Muscle of leg (tissue), 16 donors: ENCODE measurements at places on chromosomes 5 and 9. TPM values are rescaled to one million over a fixed set of nuclear protein-coding genes. Genes with fewer than 3 reads are reported as not detected.

DNA sequence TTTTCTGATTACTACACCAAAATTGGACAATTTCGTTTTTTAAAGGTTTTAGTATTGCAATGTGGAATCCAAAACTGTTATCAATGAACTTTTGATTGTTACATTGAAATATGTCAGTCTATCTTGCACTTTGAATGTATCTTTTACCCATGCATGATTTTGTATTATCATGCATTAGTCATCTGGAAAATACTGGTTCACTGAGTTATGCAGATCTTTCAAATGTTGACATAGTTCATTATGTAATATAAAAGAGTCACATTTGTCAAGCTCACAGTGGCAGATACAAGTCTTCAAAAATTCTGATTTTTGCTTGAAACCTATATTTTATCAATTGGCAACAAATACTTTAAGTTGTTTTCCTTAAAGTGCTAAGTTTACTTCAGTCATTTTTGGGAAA lies 85.2 kb downstream of the NR3C1 start:
- no peak overlapping the region for H3K4me3 ChIP-seq
- H3K27ac ChIP-seq: no peak overlapping the region
- H3K36me3 ChIP-seq: peaks cover 5% of the 10 kb centered on the region
- peaks cover 4% of the 10 kb centered on the region for H3K4me1 ChIP-seq
- H3K27me3 ChIP-seq: no peaks in the 10 kb centered on the region
- DNase-seq: no peak

PRDM9 gene
- polyA plus RNA-seq: not detected

DNA sequence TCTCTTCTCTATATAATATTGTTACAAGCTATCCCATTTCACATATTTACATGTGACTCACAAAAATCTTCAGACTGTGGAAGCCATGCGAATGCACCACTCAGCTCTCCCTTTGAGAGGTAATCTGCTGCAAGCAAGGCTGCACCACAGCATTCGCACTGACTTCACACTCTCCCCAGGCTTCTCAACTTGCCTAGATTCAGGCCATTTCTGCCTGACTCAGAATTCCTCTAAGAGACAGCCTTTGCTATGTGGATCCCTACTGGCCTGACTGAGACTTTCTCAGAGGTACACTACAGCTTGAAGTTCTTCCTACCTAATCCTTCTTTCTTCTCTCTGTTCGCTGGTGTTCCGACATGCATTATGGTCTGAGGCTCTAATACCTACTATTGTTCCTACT lies 21.1 kb upstream of the DMRTA1 start:
- no peak for DNase-seq
- H3K4me1 ChIP-seq: no peaks in the 10 kb centered on the region
- no peak overlapping the region for H3K27ac ChIP-seq
- no peak overlapping the region for H3K4me3 ChIP-seq
- no peaks in the 10 kb centered on the region for H3K27me3 ChIP-seq

DNA sequence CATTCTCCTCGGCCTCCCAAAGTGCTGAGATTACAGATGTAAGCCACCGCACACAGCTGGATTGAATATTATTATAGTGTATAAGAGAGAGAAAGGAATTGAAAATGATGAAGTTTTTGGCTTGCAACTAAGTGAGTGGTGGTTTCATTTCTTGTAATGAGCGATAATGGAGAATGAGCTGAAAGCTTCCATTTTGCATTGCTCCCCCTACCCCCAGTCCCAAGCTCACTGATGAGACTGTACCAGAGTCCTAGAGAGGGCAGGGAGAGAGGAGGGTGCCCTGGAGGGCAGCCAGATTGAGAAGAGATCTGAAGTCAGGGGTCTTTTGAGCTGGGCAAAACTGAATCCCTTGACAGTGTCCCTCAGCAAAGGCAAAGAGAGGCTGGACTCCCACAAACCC lies 38.5 kb upstream of the CTNNA1 start:
- H3K4me1 ChIP-seq: peaks cover 7% of the 10 kb centered on the region
- no peak overlapping the region for H3K4me3 ChIP-seq

DNA sequence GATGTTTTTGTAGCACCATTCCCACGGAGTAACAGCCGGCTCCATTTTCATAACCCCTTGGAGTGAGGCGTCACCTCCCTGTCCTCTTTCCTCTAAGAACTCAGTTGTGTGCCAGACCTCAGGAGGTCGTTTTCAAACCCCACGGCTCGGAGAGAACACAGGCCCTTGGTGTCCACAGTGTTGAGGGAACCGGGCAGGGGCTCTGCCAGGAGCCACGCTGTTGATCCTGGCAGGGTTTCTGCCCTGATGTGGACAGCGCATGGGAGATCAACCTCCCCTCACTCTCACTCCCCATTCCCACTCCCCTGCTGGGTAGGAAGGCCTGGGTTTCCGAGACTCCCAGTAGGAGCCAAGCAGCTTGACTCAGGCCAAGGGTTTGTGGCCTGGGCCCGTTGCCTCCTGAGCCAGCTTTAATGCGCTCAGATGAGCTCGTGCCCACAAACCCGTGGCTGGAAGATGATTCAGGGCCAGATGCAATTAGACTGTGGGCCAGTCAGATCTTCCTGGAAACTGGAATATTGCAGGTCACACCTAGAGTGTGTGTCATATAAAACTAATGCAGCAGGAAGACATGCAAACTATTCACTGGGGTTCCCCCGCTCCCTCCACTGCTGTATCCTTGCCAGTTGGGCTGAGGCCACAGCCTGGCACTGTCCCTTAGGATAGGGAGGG lies 133.4 kb downstream of the SLC12A2 start:
- H3K4me1 ChIP-seq: peaks cover 4% of the 10 kb centered on the region
- no peaks in the 10 kb centered on the region for H3K27me3 ChIP-seq
- no peaks in the 10 kb centered on the region for H3K36me3 ChIP-seq
- H3K4me3 ChIP-seq: no peak overlapping the region
- peak; percentile 17 for DNase-seq

DNA sequence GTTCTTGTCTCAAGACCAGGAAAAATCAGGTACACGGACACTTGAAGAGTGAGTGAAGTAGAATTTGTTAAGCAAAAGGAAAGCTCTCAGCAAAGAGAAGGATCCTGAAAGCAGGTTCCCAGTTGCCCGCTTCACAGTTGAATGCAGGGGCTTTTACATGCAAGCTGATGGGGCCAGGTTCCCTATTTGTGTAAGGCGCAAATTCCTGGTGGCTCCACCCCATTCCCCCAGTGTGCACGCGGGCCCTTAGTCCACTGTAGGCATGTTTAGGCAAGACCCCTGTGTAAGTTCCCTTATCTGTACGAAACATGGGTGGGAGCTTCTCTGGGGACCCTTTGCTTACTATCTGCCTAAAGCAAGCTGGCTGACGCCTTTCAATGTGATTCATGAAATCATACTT lies 2.7 kb upstream of the AGTPBP1 start:
- no peak for DNase-seq
- no peaks in the 10 kb centered on the region for H3K4me1 ChIP-seq
- no peak overlapping the region for H3K4me3 ChIP-seq
- H3K27ac ChIP-seq: no peak overlapping the region

DNA sequence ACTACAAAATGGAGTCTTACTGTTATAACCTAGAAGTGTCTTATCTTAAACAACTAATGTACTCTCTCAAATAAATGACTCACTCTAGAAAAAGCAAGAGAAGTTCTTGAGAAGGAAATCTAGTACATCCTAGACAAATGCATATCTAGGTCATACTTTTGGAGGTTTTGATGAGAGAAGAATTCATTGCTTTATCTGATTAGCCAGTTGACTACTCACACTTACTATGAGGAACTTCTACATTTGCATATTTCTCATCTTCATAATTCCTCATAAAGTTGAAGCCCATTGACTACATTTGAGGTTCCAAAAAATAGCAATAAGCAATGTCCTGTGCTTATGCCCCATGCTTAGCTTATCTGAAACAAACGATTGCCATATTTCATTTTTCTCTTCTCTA lies 2.8 kb downstream of the JAKMIP2 start:
- H3K27ac ChIP-seq: no peak overlapping the region
- H3K27me3 ChIP-seq: no peaks in the 10 kb centered on the region
- H3K4me1 ChIP-seq: no peaks in the 10 kb centered on the region
- H3K36me3 ChIP-seq: no peaks in the 10 kb centered on the region
- no peak for DNase-seq

- DNase-seq: no peak
- H3K36me3 ChIP-seq: no peaks in the 10 kb centered on the region
- H3K27ac ChIP-seq: no peak overlapping the region
- H3K27me3 ChIP-seq: peaks cover 8% of the 10 kb centered on the region
These were observed 145.1 kb upstream of the PHYKPL start for GRCh38 chr5:178377583-178378270.

GRCh38 chr5:57277085-57277484 lies 103.2 kb downstream of the GPBP1 start:
- no peak overlapping the region for H3K4me3 ChIP-seq
- H3K27me3 ChIP-seq: no peaks in the 10 kb centered on the region
- H3K36me3 ChIP-seq: no peaks in the 10 kb centered on the region
- DNase-seq: no peak
- H3K4me1 ChIP-seq: no peaks in the 10 kb centered on the region
- H3K27ac ChIP-seq: no peak overlapping the region

SPAAR gene
- 1.9 TPM for polyA plus RNA-seq

GRCh38 chr9:2109069-2109650 lies 94.0 kb downstream of the SMARCA2 start:
- peaks cover 53% of the 10 kb centered on the region for H3K36me3 ChIP-seq
- H3K4me1 ChIP-seq: no peaks in the 10 kb centered on the region
- no peaks in the 10 kb centered on the region for H3K27me3 ChIP-seq
- H3K27ac ChIP-seq: no peak overlapping the region

FCN2 gene
- polyA plus RNA-seq: not detected

DNA sequence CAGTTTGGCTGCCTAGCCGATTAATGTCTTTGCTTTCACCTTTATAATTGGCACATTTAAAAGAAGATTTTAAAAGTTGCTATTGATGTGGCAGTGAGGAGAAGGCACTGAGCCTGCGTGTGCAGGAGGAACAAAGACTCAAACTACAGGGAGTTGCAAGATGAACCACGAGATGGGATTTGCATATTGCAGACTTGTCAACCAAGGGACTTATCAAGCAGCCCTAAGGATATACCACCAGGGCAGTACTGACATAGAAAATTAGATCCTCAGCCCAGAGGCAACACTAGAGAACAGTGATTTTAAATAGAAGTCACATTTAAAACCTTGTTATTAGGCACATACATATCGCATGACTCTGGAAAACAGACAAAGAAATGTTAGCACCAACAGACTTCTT lies 342.6 kb downstream of the GLIS3 start:
- H3K4me1 ChIP-seq: no peaks in the 10 kb centered on the region
- H3K27ac ChIP-seq: no peak overlapping the region
- H3K27me3 ChIP-seq: no peaks in the 10 kb centered on the region

EFNA5 gene
- polyA plus RNA-seq: 3.8 TPM
